Activated CD4-positive, alpha-beta T cell treated with anti-CD3 and anti-CD28 coated beads, Interleukin-2, Interleukin-4, amounts not matched to agents 100 ng/mL and 50 ng/mL, durations not matched to agents 16 hours and 8 hours (primary cell): ENCODE measurements at places on chromosomes 6 and 20.

DNA sequence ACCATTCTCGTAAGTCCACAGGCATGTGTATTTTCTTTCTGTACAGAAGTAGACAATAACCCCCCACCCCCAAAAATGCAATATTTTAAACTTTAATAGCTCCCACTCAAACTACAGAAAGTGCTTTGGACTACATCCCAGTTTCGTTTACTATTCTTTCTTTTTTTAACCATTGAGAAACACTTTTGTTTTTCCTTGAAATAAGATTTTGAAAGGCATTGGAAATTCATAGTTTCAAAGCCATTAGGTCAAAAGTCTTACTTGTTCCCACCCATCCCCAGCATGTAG, 140.0 kb downstream of the KIF16B start:
- DNase-seq, result no peak

GRCh38 chr20:4041748-4042411, 26.5 kb upstream of the RNF24 start:
- DNase-seq, result no peak

DNA sequence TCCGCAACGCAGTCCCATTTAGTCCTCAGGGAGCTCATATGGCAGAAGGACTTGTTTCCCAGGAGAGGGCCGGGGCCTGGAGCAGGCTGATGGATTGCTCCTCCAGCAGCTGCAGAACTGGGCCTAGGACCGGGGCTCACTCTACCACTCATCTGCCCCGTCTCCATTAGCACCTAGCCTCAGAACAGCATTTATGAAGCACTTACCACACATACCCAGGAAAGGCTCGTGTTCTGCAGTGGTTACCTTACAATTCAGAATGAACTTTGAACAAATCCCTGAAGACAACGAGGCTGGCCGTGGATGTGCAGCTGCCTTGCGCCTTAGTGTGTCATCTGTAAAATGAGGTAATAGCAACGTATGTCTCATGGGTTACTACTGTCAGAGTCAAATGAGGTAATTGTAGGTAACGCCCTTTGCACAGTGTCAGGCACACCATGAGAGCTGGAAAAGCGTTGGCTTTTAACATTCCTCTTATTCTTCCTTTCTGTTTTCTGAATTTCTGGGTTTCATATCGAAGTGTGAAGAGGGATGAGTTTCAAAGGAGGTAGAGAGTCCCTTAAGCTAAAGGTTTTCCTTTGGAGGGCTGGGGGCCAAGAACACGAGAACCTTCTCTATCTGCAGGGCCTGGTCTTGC, 46.3 kb upstream of the CD93 start:
- DNase-seq, result no peak

- no peak for DNase-seq
These were observed 36.2 kb downstream of the IBTK start for GRCh38 chr6:82211326-82211725.

DNA sequence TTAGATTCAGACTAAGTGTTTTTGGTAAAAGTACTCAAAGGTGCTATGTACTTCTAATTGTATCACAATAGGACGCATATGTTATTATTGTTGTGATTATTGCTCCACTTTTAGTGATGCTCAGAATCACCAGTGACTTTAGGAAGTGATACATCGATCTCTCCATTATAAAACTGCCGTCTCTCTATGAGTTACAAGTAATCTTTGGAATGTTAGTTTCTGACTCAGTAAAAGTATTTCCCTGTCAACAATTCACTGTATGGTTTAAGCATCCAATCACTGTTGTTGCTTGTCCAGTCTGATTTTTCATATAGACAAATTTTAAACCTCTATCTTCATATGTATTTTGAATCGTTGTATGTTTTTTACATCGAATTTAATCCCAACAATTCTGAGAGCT, 9.4 kb downstream of the DCBLD1 start:
- no peak for DNase-seq

GRCh38 chr6:52125139-52125538, 37.7 kb upstream of the PKHD1 start:
- no peak for DNase-seq

GRCh38 chr20:45834797-45835161, 1.2 kb downstream of the SNX21 start:
- no peak for DNase-seq

- no peak for DNase-seq
These were observed 875 bp upstream of the ZBTB9 start for GRCh38 chr6:33453393-33454008.

DNA sequence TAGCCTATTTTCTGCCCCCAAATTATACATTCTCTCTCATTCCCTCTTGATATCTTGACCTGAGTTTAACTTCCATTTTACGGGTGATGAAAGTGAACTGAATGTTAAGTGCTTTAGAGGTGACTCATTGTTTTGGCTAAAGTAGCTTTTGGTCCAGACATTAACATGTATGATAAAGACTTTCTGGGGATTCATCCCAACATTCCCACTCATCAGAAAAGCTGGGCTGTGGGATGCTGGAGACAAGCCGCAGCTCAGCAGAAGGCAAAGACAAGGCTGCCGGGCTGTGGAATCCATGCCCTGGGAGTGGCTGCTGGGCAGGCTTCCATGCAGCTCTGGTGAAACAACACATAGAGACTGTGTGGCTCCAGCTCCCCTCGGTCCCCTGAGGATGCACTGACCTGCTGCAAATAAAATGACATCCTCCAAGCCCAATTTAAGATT, 89.9 kb upstream of the SYNDIG1 start:
- no peak for DNase-seq

DNA sequence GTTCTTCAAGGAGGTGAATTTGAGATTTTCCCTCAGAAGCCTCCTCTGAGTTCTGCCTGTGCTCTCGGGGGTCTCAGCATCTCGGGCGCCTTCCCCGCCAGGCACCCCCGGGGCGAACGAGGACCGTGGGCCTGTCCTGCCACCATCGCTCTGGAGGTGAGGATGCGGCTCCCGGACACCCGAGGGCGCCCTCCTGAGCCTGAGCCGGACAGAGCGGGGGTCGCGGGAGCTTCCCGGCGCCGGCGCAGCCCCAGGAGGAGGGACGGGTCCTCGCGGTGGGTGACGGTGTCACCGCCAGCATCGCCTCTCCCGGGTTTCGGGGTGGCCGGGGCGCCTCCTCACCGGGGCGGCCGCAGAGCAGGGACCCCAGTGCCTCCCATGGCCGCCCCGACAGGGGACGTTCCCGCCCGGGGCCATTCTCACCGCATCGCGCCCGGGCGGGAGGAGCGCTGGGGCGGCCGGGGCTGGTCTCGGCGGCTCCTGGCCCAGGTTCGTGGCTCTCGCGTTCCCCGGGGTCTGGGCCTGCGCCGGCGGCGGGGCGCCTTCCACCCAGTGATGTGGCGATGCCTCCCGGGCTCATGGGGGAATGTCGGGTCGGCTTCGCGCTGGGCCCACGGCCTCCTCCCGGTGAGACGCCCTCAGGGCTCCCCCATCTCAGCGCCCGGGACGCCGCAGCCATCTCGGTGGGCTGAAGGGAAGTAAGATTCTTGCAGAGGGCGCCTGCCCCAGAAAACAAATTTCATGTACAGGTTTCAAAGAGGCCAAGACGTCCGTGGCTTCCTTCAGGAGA, 210.5 kb downstream of the ERMARD start:
- DNase-seq, result no peak

- no peak for DNase-seq
These were observed 16.8 kb downstream of the TAF4 start for GRCh38 chr20:62048821-62049291.

DNA sequence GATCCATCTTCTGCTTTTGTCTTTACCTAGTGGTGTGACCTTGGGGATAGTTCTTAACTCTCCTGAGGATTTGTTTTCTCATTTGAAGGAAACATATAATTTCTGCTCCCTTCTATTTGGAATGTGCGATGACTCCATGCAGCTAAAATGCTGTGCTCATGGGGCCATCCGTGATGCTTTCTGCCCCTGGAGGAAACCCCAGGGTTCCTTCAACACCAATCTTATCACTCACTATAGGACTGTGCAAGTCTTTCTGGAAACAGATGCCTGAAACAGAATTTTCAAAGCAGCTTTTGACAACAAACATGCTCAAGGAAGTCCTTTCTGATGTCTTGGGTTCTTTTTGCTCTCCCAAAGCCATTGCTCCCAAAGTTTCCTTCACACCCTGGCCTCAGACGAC, 128.8 kb upstream of the GGTLC1 start:
- DNase-seq, result no peak

DNA sequence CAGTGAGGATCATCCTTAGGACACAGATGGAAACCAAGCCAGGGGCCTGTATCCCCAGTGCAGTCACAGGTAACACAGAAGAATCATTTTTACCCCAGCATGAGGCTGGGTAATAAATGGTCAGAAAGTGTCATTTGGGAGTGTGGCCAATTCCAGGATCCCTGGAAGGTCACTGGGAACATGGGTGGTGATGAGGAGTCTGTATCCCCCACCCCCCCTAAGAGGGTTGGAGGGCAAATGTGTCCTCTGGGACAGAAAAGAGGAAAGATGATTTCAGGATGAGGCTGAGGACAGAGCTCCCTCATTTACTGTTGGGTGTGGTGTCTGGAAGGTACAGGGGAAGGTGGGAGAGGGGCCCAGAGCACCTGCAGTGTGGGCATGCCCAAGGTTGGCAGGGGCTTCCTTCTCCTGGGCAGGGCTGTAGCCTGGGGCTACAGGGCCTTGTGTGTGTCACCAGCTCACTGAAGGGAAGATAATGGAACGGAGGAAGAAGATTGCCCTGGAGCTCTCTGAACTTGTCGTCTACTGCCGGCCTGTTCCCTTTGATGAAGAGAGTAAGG, 34.5 kb downstream of the PLCG1 start:
- no peak for DNase-seq

GRCh38 chr6:90936286-90936685, 349.4 kb upstream of the MAP3K7 start:
- DNase-seq, result no peak

DNA sequence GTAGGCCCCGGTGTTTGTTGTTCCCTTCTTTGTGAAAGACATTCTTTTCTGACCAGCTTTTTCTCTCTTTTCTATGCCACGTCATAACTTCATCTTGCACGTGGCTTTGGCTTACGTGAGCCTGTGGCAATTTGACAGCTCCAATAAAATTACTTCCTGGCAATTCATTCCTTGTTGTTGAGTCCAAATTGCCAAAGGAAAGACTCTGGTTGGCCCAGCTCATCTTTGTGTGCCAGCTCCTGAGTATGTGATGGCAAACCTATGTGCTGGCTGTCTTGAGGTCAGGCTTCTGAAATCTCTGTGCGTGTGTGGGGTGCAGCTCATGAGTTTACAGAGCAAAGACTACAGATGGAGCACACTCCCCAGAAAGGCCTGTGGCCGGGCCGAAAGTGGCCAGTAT, 272.5 kb upstream of the SGK1 start:
- DNase-seq, result no peak

DNA sequence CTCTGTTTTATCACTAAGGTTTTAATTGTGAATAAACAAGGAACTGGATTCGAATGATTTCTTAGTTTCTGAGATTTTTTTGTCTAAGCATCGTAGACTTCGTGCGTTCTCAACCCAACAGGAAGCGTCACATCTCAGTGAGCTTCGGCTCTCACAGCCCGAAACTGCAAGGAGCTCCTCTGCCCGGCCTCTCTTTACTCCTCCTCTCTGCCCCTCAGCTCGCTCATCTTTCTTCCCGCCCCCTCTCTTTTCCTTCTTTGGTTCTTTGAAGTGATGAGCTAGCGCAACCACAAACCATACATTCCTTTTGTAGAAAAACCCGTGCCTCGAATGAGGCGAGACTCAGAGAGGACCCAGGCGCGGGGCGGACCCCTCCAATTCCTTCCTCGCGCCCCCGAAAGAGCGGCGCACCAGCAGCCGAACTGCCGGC, 480 bp upstream of the NT5E start:
- DNase-seq, result peak; percentile 31

DNA sequence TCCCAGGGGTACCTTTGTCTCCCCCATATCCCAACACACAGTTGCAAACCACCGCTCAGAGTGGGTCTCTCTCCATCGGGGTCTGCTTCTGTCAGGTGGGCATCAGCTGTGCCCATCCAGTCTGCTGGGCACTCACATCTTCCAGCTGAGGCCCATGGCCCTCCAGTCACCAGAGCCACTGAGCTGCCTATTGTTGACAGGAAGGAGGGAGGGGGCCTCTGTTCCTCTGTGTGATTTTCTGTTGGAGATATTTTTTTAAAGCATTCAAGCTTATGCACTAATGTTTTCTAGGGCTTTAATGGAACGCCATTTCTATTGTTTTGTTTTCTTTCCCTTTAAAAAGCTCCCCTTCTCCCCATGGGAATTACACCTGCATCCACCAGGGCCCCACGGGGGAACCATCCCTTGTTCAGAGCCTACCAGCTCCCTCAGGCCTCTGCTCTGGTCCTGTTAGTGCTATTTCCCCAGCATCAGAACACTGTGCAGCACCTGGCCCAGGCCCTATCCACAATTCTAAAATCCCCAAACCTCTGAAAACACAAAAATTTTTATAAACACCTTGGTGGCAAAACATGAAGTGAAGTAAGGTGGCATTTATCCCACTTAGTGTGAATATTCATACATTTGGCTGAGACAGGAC, 326.2 kb downstream of the CD83 start:
- no peak for DNase-seq

DNA sequence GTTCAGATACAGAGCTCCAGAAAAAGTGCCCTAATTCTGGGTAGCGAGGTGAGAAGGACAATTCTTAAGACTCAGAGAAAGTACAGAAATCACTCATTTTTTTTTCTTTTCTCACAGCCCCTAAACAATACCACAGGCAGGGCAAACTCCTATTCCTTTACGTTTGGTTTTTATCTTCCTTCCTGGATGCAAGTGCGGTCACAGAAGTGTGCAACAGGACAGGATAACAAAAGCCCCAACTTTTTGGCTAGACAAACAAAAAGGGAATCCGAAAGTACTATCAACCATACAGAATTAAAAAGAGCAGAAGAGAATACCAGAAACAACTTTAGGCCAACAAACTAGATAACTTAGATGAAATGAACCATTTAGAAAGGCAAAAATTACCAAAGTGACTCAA, 18.4 kb upstream of the BEND6 start:
- DNase-seq, result no peak

DNA sequence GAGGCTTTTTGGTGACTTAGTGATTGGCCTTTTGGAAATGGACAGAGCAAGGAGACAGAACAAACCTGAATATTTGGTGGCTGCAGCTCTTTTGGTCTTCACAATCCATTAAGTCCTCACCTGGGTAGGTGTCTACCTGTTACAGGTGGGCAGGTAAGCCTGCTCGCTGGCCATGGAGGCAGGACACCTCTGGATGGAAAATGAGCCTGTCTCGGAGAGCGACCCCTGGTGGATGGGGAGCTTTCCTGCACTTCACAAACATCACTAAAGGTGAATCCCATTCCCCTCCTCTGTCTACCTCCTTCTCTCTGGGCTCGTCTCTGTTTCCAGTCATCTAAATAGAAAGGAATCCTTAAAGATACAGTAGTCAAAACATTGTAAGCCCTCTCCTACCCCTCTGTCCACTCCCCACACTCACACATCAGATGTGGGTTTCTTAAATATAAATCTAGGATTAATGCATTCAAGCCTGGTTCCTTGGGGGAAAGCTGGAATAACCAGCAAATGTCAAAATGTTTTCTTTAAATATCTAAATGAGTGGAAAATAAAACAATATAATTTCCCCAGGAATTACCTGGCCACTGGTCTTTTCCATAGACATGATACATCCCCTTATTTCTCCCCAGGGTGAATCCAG, 304.9 kb downstream of the CDH26 start:
- DNase-seq, result peak; percentile 45
